Stimulated activated CD8-positive, alpha-beta memory T cell treated with anti-CD3 and anti-CD28 coated beads, Interleukin-4, amount 100 ng/mL, for 1 hour (primary cell): ENCODE measurements at places on chromosomes 6 and 20.

DNA sequence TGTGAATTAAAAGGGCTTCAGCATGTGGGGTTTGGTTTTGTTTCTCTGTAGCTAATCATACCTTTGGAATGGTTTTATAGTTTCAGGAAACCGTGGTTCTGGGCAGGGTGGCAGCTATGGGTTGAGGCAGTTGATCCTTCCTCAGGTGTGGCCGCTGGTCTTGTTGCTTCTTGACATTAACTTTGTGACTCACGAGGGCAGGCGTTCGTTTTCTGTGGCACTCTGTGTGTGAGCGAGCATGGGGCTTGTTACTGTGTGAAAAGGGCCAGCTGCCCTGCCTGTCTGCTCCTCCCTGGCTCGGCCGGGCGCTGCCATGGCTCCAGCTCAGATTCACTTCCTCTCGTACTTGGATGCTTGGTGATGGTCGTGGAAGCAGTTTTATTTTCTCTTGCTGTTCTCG lies 16.2 kb downstream of the DNAJC5 start:
- DNase-seq: no peak

- DNase-seq: peak; percentile 11
Observed at GRCh38 chr6:52994839-52995088, 320 bp downstream of the GSTA4 start.

- no peak for DNase-seq
Observed at GRCh38 chr6:89145091-89145955, 532 bp upstream of the PM20D2 start.

- no peak for DNase-seq
Observed at GRCh38 chr6:8382434-8382833, 52.9 kb downstream of the SLC35B3 start.
